ENCODE measurements at places on chromosomes 16 and 17.

- no peak for DNase-seq
Measured at GRCh38 chr16:53232826-53233529, 178.2 kb downstream of the CHD9 start.

DNA sequence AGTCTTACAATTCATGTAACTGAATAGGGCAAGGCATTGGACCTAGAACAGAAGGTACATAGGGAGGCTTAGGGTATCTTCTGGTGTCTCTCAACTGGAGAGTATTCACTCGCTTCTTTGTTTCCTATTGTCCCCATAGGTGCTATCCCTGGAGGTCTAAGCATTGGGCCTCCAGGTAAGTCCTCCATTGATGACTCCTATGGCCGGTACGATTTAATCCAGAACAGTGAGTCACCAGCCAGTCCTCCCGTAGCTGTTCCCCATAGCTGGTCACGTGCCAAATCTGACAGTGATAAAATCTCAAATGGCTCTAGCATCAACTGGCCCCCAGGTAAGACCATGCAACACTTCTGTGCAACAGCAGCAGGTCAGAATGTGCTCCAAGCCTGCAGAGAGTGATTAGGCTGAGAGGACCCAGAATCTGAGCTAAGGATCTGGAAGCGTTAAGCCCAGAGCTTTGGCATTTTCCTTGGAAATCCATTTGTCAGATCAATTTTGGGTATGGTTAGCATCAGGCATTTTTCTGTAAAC, 35.7 kb downstream of the TMC6 start:
- no peak for DNase-seq

- no peak for DNase-seq
Measured at GRCh38 chr17:67532326-67532871, 155.3 kb downstream of the PITPNC1 start.

- no peak for DNase-seq
Measured at GRCh38 chr17:42669977-42670788, 6.6 kb downstream of the PLEKHH3 start.

- DNase-seq: no peak
Measured at GRCh38 chr17:57535249-57535966, 209.7 kb downstream of the CCDC182 start.

GRCh38 chr17:10842658-10843057, 4.8 kb upstream of the PIRT start:
- no peak for DNase-seq

- no peak for DNase-seq
Measured at GRCh38 chr16:49051576-49051975, 230.1 kb downstream of the CBLN1 start.

DNA sequence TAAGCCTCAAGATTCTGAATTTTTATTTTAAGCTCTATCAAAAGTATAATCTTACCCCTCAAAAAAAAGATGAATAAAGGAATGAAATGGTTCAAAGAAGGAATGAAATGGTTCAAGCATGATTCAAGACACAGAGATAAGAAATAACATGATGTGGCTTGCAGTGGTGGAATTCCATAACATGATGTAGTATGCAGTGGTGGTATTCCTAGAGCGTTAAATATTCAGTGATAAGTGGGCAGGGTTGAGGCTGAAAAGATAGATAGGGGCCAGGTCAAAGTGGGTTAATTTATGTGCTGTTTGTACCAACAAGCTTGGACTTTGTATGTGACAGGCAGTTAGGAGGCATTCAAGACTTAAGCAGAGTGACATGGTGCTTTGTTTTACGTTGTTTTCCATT, 29.6 kb downstream of the TNRC6A start:
- DNase-seq: no peak

DNA sequence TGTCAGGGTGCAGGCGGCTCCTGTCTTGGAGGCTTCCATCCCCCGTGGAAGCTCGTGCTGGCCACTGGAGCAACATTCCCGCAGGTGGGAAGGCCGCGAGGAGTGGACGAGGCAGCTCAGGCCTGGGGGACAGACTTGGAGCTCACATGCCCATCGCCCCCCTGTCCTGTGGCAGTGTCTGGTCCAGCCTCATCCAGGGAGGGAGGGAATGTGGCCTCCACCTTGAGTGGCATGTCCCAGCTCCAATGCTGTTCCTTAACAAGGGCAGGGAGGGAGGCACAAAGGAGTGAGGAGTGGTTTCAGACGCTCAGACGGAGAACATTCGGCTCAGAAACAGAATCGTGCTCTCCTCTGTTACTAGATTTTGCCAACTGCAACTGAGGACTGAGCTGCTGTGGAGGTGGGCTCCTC, 159.4 kb upstream of the CHMP6 start:
- no peak for DNase-seq
